ENCODE measurements at places on chromosomes 16 and 17.

- no peak overlapping the region for H3K4me3 ChIP-seq
- H3K27me3 ChIP-seq = no peaks in the 10 kb centered on the region
- peaks cover 5% of the 10 kb centered on the region for H3K36me3 ChIP-seq
- no peak for DNase-seq
- H3K4me1 ChIP-seq = peaks cover 33% of the 10 kb centered on the region
Measured at GRCh38 chr16:14437426-14437825, 192.6 kb downstream of the PARN start.

DNA sequence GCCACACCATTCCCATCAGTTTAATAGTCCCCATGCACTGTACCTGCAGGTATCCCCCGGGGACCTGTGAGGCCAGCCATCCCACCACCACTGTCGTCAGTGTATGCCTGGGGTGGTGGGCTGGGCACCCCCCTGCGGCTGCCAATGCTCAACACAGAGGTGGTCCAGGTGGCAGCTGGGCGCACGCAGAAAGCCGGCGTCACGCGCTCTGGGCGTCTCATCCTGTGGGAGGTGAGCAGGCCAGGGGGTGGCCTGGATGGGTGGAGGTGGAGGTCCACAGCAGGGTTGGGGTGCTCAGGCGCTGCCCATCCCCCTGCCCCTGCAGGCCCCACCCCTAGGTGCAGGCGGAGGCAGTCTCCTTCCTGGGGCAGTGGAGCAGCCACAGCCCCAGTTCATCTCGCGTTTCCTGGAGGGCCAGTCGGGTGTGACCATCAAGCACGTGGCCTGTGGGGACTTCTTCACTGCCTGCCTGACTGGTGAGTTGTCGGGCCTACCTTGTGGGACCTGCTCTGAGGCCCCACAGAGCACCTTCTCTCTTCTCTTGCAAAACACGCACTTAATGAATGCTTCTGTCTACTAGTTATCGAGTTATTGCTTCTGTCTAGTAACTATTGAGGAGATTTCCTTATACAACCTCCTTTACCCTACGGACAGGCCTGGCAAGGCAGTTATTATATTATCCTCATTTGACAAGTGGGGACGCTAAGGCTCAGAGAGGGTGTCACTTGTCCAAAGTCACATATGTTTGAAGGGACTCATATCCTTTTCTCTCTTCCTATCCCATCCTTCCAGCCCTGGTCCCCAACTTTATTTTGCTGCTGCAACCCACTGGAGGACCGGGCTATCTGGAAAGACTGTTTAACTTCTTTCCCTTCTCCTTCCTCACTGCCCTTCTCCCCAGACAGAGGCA is 5.8 kb upstream of the TRAF4 start:
- peaks cover 26% of the 10 kb centered on the region for H3K4me1 ChIP-seq
- DNase-seq = no peak
- peaks cover 9% of the 10 kb centered on the region for H3K36me3 ChIP-seq
- H3K27ac ChIP-seq = peak overlapping the region; percentile 65
- H3K27me3 ChIP-seq = no peaks in the 10 kb centered on the region
- H3K4me3 ChIP-seq = no peak overlapping the region

GRCh38 chr16:26569793-26570192 is 496.9 kb upstream of the C16orf82 start:
- H3K27me3 ChIP-seq = peaks cover 3% of the 10 kb centered on the region
- H3K36me3 ChIP-seq = no peaks in the 10 kb centered on the region
- H3K4me1 ChIP-seq = no peaks in the 10 kb centered on the region
- DNase-seq = peak; percentile 26

GRCh38 chr17:3894911-3895343 is 2.1 kb upstream of the CAMKK1 start:
- no peak overlapping the region for H3K27ac ChIP-seq
- no peak overlapping the region for H3K4me3 ChIP-seq
- peaks cover 28% of the 10 kb centered on the region for H3K4me1 ChIP-seq

Measured in activated naive CD4-positive, alpha-beta T cell treated with anti-CD3 and anti-CD28 coated beads for 36 hours (primary cell).